ENCODE measurements at places on chromosomes 4 and X.

DNA sequence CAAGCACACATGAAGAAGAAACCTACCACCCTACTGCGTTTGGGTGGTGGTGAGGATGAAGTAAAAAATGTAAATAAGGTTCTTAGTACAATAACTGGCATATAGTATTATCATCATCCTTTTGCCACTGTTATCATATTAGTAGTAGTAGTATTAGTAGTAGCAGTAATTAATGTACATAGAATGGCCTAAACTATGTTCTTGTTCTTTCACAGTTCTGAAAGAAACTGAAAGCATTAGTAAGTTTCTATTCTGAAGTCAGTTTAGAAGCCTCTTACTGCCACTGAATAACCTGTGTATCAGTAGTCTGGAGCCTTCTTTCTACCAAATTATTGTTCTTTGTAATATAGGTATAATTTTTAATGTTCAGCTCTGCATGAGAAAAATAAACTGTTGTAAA is 21.0 kb downstream of the COL4A6 start:
- DNase-seq, result no peak

DNA sequence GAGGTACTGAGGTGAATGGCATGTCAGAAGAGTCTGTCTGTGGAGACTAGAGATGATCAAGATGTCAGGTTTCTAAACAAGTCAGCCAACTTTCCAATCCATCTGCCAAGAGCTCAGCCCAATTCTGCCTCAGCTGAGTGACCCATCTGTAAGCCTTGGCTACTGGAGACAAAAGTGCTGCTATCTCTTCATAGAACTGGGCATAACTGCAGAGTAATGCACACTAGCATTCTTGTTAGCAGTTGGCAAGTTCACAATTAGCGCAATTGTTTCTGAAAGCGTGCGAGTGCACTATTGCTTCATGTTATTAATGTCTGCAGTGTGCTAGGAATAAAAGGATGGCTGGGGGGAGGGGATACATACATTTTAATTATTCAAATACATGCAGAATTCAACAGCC is 32.9 kb upstream of the SH3D19 start:
- DNase-seq, result no peak

DNA sequence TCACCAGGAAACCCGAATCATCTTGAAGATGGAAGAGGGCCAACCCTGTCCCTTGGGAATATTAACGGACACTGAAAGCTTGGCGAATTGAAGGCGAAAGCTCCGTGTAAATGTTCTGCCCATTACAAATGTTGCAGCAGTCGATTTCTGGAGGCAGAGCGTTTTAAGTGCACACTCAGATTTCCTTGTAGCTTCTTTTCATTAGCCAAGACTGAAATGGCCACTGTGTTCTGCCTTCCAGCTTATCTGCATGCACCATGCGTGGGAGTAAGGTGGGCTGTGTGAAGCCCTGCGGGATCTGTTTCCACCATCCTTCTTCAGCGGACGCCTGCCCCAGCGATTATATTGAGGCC is 1.3 kb downstream of the SMIM20 start:
- DNase-seq, result no peak

- DNase-seq, result no peak
Observed at GRCh38 chr4:142324572-142324971, 521.5 kb downstream of the INPP4B start.

GRCh38 chr4:16206848-16207247 is 19.4 kb downstream of the TAPT1 start:
- no peak for DNase-seq

DNA sequence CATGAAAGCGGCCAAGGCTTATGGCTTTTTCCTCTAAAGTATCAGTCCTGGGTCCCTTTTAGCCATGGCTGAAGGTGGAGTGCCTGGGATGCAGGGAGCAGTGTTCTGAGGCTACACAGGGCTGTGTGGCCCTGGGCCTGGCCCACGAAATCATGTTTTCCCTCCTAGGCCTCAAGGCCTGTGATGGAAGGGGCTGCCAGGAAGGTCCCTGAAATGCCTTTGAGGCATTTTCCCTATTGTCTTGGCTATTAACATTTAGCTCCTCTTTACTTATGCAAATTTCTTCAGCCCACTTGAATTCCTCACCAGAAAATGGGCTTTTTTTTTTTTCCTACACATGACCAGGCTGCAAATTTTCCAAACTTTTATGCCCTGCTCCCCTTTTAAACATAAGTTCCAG is 657.0 kb downstream of the DACH2 start:
- DNase-seq, result no peak

GRCh38 chrX:139560221-139560620 is 29.7 kb downstream of the F9 start:
- no peak for DNase-seq

- no peak for DNase-seq
Observed at GRCh38 chr4:83124111-83124780, 9.7 kb upstream of the PLAC8 start.

GRCh38 chr4:176981074-176981473 is 188.4 kb upstream of the VEGFC start:
- no peak for DNase-seq

GRCh38 chrX:96985046-96985445 is 101.3 kb downstream of the RPA4 start:
- no peak for DNase-seq

DNA sequence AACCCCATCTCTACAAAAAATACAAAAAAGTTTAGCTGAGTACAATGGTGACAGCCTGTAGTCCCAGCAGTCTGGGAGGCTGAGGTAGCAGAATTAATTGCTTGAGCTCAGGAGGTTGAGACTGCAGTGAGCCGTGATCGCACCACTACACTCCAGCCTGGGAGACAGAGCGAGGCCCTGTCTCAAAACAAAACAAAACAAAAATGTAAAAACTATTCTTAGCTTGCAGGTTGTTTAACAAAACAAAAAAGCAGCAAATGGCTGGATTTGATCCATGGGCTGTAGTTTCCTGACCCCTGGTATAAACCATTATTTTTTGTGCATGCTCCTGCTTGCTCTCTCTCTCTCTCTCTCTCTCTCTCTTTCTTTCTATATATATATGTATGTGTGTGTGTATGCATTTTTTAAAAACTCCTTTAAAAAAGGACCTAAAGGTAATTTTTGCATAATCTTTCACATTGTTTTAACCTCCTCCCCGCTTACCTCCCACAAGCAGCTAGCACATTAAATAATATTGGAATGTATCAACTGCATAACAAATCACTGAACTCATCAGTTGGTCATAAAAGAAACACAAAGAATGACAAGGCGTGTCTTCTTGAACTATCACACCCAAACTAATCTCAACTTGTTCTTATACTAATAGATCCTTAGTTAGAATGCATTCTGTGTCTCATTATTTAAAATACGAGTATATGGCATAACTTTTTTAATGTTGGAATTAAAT is 4.8 kb downstream of the AREG start:
- DNase-seq, result no peak

DNA sequence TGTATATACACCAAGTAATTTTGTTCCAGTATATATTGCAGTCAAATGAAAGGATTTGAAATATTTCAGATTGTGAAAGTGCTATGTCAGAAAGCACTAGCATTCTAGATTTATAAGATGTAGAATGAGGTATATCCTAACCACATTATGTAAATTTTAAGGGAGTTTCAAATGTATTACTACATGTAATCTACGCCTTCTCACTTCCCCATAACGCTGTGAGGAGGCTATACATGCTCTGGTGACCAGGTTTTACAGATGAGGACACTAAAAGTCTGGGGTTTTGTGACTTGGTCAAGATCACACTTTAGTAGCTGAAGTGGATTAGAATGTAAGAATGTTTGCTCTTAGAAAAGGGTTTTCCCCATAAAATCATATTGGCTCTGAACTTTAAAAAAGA is 8.1 kb downstream of the ENPEP start:
- no peak for DNase-seq

GRCh38 chrX:9604111-9604907 is 139.5 kb downstream of the TBL1X start:
- no peak for DNase-seq

DNA sequence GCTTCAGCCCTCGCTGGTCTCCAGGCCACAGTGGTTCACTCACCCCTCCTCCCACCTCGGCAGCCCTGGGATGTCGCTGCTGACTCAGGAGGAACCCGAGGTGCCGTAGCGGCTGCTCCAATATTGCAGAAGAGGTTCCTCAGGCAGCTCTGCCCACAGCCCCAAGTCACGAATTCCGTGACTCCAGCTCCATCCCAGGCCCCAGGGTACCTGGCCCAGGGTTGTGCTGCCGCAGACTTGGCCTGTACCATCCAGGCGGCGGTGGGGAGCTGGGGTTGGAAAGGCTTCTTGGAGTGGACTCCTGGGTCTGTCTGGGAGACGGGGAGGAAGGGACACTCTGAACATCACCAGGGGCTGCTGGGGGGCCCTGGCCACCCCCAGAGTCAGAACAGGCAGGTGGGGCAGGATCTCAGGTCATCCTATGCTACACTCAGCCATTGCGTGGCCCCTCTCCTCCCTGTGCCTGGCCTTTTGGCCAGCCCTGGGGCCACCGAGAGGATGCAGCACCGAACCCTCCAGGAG is 728 bp upstream of the HGFAC start:
- no peak for DNase-seq

DNA sequence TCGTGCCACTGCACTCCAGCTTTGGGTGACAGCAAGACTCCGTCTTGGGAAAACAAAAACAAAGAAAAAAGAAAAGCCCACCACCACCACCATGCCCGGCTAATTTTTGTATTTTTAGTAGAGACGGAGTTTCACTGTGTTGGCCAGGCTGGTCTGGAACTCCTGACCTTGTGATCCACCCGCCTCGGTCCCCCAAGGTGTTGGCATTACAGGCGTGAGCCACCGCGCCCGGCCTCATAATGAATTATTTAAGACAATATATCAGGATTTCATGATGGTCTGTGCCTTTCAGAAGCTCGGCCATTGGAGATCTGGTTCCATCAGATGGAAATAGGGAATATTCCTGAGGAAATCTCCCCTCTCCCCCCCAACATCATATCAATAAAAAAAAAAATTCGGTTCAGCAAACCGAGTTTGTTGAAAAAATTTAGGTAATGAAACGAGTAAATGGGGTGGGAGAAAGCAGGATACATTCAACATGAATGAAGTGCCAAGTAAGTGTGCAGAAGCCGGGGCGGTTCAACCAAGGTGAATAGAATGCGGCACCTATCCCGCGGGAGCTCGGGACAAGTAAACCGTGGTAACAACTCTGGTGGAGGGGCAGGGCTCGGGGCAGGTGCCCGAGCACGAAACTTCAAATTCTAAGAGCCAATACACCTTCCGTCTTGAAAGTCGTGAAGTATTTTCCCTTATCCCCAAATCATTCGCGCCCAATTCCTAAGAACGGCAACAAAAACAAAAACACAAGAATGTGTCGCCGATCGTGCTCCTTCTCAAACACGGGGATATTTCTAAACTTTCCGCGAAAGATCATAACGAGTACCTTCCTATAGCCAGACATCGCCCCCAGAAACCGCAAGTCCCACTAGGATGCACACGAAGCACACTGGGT is 773 bp upstream of the TXLNG start:
- no peak for DNase-seq

GRCh38 chr4:113725963-113726362 is 35.6 kb downstream of the CAMK2D start:
- no peak for DNase-seq

GRCh38 chr4:137693641-137694040 is 161.3 kb upstream of the PCDH18 start:
- no peak for DNase-seq

DNA sequence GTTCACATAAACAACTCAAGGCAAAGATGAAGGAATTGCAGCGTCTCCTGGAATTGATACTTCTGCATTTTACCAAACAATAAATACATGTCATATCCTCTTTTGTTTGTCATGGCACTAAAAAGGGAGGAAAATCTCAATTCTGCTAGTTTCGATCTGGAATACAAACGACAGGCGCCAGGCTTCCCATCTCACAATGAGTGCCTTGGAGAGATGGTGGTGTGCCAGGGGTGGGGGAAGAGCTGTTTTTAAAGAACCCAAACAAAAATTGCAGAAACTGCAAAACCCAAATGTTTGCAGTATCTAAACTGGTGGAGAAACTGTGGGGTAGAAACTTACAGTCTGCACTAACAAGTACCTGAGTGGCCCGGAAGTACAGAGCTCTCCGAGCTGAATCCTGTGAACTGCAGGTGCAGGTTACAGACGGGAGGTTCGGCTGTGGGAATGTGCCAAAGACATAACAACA is 53.0 kb upstream of the KLF3 start:
- DNase-seq, result no peak

DNA sequence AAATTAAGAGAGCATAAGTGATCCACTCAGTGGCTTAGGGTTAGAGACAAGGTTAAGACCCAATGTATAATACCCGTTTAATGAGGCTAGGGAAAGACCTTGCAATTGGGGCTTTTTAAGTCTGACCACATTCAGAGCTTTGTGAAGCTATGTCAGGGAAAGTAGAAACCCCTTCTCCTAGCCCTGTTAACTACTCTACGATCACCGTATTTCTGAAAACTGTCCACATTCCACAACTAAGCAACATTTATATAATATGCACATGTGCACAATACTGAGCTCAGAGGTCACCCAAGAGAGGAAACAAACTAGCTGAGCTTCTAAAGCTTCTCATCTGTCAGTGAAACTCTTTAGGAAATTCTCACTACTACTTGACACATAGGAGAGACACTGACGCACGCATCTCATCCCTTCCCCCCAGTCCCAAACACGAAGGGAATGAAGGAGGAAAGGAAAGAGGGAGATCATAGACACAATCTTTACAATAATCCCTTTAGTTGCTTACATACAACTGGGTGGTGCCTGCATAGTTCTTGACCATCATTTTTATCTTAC is 56.2 kb downstream of the METTL14 start:
- DNase-seq, result no peak

DNA sequence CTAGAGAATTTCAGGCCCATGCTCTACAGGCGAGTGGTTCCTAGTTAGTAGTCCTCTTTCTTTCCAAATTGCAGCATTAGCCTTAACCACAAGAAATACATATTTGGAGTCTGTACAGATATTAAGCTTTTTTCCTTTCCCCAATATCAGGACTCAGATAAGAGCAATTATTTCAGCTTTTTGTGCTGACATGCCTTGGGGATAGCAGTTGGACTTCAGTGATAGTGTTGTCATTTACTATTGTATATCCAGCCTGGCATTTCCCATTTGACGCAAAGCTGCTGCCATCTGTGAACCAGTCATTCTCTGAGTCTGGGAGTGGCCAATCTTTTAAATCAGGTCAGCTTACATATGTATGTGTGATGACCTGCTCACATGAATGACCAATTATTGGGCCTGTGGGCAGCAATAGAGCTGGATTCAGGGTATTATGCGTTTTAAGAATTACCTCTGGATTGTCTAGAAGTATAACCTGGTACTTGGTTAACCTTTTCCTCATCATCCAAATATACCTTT is 6.8 kb upstream of the CEP135 start:
- DNase-seq, result no peak

DNA sequence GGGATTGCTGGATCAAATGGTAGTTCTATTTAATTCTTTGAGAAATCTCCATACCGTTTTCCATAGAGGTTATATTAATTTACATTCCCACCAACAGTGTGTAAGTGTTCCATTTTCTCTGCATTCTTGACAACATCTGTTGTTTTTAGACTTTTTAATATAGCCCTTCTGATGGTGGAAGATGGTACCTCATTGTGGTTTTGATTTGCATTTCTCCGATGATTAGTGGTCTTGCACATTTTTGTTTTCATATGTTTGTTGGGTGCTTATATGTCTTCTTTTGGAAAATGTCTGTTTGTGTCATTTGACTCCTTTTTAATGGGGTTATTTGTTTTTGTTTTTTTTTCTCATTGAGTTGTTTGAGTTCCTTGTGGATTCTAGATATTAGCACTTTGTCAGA is 75.3 kb upstream of the PUDP start:
- DNase-seq, result no peak

Measured in NCI-H1417 treated with DMSO at 0.1 percent for 48 hours (cell line).